ENCODE measurements at places on chromosomes 1 and 21.

GRCh38 chr1:12798911-12799310 lies 7.7 kb downstream of the PRAMEF1 start:
- no peak for DNase-seq

DNA sequence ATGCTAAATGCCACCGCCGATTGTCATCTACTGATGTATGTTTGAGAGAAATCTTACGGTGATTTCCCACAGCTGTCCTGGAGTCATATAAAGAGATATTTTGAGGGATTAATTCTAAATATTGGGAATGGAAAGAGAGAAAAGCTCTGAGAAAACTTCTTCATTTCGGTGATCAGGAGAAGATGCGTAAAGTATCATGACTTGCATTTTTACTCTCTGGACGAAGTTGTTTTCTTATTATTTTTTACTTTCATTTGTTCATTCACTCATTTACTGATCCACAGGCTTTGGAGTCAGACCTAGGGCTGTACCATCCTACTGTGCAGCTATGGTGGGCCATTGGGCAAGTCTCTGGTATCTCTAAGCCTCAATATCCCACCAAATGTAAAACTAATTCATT lies 58.4 kb upstream of the RUNX1 start:
- no peak for DNase-seq

DNA sequence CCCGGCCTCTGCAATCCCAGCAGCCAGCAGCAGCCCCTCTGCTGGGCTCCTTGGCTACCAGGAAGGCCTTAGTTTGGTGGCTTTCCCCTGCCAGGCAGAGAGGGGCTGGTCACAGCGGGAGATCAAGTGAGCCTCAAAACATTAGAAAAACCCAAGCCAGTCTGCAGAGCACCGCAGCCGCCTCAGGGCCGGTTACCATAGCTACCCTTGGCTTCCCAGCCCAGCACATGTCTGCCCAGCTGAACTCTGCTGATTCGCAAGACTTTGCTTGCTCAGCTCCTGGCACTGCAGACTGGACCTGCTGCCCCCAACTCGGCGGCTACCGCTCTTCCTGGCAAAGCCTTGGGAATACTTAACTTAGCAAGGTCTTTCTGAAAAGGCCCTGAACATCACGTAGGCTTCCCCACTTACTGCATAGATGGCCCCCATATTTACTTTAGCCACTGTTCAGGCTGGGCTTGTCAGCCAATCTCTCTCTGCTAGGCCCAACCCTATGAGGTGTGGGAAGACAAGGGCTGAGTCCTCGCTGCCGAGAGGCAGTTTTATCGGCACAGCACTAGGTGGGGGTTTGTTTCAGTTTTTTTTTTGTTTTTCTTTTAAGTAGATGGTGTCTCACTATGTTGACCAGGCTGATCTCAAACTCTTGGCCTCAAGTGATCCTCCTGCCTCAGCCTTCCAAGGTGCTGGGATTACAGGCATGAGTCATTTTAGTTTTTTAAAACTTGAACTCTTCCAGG lies 28.6 kb upstream of the PLEKHG5 start:
- no peak for DNase-seq

DNA sequence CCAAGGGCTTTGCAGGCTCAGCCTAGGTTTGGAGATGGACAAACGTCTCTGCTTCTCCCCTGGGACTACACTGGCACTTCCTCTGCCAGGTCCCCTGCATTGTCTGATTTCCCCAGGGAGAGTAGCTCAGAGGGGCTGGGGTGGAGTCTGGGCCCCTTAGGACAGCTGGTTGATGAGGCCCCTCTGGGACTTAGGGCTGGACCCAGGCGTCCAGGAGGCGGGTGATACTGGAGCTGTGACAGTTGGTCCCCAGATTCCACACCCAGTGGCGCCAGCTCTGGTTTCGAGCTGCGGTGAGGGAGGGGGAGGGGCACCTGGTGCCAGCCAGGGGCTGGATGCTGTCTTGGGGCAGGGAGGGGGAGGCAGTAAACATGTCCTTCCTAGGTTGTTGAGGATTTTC lies 7.4 kb upstream of the MEX3A start:
- no peak for DNase-seq

DNA sequence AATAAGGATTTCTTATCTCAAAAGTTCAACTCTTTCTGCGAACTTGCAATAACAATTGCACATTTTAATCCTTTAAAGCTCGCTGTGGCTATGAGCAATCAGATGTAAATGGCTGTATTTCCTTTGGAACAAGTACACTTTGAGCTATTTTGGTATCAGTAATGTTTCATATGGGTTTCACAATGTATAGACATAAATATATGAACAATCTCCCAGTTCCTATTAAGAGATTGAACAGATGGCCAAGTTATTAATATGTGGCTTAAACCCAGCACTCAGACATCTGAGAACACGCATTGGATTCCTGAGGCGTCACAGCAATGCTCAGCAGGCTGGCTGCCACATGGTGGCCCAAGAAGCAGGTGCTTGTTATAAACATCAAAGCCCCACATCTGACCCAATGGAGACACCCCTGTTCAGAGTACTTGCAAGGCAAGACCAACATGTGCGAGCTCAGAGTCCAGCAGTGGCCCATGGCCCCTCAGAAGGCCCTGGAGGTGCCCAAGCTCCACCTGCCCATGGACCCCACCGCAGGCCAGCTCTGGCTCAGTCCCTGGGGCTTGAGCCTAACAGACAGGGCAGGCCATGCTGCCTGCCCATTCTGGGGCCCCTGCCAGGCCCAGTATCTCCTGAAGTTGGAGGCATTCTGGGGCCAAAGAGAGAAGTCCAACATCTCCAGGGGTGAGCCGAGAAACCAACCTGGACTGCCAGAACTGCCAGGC lies 23.7 kb downstream of the PSMG1 start:
- no peak for DNase-seq

DNA sequence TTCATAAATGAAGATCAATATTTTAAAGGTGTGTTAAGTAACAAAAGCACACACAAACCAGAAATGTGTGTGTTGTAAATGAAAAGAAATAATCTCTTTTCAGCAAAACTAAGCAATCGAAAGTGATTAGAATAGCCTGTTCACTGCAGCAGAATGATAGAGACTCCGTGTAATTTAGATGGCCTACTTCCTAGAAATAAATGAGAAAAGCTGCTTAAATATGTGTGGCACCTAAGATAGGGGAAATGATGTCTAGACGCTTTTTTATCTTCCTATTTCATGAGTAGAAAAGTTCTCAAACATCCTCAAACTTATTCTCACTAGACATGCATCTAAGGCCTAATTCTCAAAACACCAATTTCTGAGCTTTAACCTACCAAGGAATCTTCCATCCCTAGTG lies 124.7 kb upstream of the BRINP3 start:
- DNase-seq: no peak

DNA sequence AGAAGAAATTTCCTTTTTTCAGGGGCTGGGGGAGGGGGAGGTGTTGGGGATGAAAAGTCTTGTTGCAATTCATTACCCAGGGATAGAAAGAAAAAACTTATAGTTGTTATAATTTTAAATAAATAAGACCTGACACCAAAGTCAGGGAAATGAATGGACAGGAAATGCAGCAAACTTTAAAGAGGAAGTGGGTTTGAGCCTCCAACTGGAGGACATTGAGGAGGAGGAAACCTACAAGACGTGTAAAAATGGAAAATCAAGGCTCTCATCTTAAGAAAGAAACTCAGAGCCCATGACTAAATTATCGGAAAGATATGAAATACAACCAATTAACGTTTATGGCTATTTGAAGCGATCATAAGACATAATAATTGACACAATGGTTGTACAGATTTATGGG lies 54.4 kb downstream of the NIBAN1 start:
- DNase-seq: no peak

GRCh38 chr1:178344513-178345091 lies 152.2 kb downstream of the CLEC20A start:
- DNase-seq: peak; percentile 22

DNA sequence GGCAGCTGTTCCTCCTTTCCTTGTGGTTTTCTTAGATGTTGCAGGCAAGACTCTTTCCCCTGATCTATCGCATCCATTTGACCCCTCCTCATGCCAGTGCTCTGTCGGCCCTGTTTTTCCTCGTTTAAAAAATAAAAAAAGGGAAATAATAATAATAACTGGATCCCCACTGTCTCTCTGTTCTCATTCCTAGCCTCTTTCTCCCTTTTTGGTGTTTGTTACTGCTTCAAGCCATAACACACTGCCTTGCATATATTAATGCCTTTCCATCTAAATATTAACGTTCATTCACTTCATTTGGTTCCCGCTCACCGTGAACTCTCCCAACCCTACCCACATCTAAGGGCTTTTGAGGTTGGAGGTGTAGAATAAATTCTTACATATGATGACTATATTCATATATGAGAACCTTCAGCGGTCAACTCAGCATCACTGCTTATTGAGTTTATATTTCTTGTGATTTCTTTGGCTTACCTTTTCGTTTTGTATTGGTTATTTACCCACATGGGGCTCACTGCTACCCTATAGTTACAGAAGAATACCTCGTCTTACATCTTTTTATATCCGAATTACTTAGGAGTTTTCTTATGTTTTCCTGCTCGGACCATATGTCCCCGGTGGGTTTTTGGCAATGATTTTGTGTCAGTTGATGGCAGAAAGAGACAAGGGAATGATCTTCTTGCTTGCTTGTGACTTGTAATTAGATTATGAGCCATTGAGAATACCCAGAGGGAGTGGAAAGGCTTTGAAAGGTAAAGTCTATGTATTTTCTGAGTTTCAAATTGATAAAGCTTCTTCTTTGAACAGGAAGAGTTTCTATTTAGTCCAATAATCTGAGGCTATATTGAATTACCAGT lies 805 bp downstream of the ATG4C start:
- no peak for DNase-seq

DNA sequence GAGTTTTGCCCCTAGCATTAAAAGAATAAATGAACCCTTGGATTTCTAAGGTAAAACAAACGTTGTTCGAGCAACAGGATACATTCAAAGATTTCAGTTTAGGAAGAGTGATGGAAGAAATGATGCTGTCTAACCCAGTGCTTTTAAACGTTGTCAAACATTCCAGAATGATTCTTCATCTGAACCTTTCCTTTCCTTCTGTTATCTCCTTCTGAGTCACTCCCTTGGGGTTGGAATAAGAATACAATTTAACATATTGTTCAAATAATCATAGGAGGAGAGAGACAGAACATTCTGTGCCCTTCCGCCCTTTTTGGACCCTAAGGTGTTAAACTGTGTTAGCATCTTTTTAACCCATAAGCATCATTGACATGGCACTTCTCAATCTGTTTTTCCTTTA lies 61.1 kb upstream of the RCOR3 start:
- no peak for DNase-seq

DNA sequence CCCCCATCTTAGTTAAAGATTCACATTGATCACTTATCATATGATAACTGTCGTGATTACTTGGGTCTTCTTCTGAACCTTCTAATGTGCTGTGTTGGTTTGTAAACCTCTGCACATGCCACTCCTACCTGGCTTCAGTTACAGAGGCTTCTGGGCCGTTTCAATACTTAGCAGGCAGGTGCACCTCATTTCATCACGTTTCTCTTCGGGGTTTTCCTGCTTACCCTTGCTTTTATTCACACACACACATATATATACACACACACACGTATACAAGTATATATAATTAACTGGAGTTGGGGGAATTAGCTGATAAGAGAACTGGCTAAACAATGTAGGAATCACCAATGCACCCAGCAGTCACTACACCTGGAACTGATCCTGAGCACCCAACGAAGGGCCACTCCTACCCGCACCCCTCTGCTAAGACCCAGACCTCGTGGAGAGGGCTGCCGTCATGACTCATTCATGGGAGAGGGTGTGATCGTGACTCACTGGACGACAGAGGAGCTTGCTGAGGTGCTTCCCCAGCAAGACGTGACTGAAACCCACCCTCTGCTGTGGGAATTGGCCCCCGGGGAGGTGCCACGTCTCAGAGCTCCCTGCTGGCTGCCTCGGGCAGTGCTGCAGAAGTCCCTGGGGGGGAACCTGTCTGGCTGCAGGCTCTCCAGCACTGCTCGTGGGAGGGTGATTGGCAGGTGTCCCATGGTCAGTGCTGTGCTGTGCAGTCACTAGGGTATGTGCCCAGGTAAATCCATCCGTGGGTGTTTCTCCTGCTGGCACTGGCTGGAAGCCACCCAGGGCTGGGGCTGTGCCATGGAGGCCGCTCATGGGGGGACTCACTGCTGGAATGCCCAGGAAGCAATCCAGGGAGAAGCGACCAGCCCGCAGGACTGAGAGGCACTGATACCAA lies 166.6 kb downstream of the DYRK1A start:
- peak; percentile 40 for DNase-seq

- DNase-seq: no peak
Observed at GRCh38 chr1:166814611-166815010, 24.7 kb upstream of the POGK start.

DNA sequence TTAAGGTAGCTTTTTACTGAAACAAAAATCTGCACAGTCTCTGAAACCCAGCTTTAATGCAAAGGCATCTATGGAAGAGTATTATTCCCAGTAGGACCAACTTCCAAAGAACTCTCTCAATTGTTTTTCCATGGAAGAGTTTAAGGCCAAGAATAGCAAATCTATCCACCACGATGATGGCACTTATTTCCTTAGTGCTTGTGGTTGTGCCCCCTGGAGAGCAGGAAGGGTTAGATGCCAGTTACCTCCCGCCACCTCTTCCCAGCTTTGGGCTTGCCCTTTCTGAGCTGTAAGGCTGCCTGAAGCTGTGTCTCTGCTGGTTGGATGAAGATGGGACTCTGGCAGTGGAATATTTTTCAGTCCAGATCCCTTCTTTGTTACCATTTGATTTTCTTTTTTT lies 4.8 kb upstream of the ATP1A1 start:
- DNase-seq: no peak

DNA sequence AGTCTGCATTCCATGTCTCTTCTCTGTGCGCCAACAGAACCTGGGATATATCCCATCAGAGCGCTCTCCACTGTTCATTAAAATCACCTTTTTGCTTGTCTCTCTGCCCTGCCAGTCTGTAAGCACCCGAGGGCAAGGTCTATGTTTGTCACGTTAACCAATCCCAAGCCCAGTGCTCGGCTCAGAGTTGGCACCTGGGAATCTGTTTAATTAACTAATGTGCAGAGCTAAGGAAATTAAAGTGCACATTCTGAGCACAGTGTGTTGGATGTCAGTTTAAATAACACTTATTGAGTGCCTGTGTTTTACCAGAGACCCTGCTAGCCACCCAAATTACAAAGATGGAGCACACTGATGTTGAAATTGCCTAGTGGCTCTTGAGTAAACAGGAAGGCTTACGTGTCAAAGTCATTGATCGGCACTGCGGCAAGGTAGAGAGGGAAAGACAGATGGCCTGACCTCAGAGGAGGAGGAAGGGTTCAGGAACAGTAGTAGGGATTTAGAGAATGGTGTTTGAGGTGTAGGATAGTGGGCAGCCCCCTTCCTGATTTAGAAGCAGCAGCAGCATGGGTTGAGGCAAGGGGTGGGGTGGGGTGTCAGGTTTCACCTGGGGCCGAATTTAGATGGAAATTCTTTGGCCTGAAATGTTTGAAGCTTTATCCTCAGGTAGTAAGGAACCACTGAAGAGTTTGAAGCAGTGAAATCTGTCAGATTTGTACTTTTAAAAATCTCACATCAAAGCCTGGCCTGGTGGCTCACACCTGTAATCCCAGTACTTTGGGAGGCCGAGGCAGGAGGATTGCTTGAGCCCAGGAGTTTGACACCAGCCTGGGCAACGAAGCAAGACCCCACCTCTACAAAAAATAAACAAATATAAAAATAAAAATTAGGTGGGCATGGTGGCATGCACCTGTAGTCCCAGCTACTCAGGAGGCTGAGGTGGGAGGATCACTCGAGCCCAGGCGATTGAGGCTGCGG lies 7.7 kb downstream of the ARMH1 start:
- no peak for DNase-seq

GRCh38 chr1:93549811-93550210 lies 101.9 kb downstream of the FNBP1L start:
- no peak for DNase-seq

Measured in dermis microvascular lymphatic vessel endothelial cell (primary cell).